ENCODE measurements at places on chromosomes 1 and 21.

- no peak for DNase-seq
These were observed 876 bp downstream of the EFCAB7 start for GRCh38 chr1:63524201-63524600.

DNA sequence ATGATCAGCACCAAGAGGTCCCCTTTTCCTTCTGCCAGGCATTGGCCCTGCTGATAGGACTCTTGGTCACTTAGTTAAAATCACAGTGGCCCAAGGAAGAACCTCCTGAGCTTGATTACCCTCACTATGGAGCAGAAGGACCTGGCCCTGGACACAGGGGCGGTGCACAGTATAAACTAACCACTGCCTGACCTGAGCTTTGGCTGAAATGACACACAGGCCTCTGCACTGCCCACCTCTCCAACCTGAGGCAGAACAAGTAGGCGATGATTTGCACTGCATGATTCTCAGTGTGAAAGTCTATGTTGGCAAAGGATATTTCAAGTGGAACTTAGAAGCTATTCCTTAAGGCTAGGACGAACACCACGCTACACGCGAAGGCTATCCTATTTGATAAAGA is 48.5 kb downstream of the CAPN2 start:
- DNase-seq: no peak

GRCh38 chr1:10878469-10878868 is 82.0 kb upstream of the CASZ1 start:
- no peak for DNase-seq

DNA sequence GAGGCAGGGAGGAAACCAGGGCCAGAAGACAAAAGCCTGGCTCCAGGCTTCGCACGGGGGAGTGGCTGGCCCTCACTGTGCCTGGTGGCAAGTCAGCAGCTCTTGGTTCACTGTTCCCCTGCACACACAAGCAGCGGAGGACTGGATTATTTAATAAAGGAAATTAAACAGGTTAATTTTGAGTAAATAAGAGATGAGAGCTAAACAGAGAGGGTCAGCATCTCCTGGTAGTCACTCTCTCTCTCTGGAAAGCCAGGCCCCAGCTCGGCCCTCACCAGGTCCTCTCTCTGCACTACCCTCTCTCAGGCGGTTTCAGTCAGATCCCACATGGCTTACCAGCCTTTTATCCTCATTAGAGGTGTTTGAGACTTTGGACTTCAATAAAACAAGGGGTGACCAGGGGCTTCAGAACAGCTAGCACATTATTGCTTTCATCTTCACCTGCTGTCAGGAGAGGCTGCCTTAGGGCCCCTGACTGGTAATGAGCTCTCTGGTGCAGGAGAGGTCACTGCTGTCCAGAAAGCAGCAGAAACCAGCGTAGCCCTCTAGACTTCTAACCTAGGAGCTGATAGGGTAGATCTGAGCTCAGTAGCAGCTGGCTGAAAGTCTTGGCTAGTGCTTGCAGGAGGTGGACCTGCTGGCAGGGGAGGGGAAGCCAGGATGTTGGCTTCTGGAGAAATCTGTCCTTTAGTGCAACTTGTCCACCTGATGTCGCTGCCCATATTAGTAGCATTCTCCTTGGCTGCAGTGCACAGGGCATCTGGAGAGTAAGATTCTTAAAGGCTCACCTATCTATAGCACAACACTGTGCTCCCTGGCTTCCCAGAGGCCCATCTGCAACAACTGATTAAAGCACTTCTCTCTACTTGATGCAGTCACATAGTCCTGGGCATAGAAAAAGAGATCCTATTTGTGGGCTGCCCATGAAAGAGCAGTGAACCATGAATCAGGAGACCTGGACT is 45.9 kb downstream of the SYT6 start:
- no peak for DNase-seq

DNA sequence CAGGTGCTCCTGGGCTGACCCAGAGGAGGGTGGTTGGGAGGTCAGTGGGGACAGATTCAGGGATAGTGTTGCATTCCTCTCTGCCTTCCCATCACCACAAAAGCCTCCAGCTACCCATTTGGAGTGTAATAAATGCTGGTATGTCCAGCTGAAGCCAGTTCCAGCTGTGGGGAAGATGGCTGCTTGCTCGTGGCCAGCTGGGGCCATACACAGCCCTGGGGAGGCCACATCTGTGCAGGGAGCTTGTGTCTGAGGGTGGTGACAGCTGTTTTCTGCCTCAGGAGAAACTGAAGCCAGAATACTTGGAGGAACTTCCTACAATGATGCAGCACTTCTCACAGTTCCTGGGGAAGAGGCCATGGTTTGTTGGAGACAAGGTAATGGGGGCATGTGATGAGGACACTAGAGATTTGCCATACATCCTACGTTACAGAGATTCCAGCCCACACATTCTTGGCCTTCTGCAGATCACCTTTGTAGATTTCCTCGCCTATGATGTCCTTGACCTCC is 2.7 kb downstream of the GSTM4 start:
- DNase-seq: no peak

DNA sequence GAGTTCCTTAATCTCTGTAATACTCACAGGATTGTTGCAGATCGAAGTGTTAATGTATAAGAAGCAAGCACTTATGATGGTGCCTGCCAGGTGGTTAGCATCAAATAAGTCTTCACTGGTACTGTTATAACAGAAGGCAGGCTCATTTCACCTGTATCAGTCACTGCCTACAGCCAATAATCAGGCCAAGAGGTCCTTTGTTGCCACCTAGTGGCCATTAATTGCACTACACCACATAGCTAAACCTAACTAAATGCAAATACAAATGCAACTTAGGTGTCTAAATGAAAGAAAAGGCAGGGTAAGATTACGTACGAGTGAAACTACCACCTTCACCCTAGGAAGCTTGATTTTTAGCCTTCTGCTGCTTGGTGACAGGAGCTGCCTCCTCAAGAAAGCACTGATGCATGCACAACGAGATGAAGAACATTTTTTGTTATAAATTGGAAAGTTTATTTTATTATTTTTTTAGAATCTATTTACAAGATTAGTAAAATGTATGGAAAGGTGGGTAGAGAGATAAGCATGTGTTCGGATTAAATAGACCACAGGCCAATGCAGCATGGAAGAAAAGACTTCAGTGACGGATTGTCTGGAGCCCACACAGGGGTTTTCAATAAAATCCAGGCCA is 334.8 kb upstream of the CAMK1G start:
- DNase-seq: peak; percentile 49

DNA sequence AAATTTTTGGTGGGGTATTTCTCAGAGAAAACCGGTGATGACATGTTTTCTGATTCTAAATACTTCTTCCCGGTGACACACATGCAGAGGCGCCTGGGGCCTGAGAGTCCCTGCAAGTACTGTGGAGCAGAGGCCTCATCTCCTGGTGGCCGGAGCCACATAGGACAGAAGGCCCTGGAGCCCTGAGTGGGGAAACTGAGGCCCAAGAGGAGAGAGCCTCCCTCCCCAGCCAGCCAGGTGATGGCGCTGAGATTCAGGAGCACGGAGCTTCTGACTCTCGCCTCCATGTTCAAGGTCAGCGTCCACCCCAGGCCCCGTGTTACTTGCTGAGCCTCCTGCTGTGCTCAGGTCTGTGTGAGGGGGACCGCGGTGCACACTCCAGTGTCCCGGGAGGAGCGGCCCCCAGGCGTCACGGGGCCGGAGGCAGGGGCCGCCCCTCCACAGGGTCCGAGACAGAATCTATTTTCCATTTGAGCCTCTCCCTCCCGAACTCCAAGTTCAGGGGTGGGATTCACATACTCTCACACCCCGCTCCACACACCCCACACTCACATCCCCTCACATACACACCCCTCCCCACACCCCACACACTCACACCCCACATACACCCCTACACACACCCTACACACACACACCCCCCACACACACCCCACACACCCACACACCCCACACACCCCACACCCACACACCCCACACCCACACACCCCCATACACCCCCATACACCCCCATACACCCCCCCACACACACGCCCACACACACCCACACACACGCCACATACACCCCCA is 43.8 kb downstream of the SLX9 start:
- DNase-seq: no peak

GRCh38 chr1:47231301-47232186 is 481 bp downstream of the TAL1 start:
- DNase-seq: peak; percentile 79

- DNase-seq: peak; percentile 51
These were observed 4.6 kb downstream of the TMEM63A start for GRCh38 chr1:225877580-225877979.

GRCh38 chr1:164702216-164702615 is 143.2 kb downstream of the PBX1 start:
- no peak for DNase-seq
